ENCODE measurements at places on chromosomes 2 and 18. TPM values are rescaled to one million over a fixed set of nuclear protein-coding genes. Genes with fewer than 3 reads are reported as not detected.

The CAPG gene
- 102 TPM for total RNA-seq

The PLEKHB2 gene
- 128 TPM for total RNA-seq

The GPR39 gene
- total RNA-seq, result 12.3 TPM

The COL4A4 gene
- total RNA-seq, result 0.40 TPM

The WNT10A gene
- total RNA-seq, result 0.61 TPM

The SPHKAP gene
- total RNA-seq, result 0.08 TPM

The TCF23 gene
- 0.07 TPM for total RNA-seq

The KCNJ3 gene
- 0.32 TPM for total RNA-seq

The PTPN4 gene
- 28.2 TPM for total RNA-seq

The PTPRN gene
- total RNA-seq, result 1.9 TPM

The BCL2L11 gene
- total RNA-seq, result 31.7 TPM

The FBXO36 gene
- 0.77 TPM for total RNA-seq

The NR4A2 gene
- 2.6 TPM for total RNA-seq

The FBXO41 gene
- total RNA-seq, result 2.4 TPM

The SERPINB3 gene
- not detected for total RNA-seq

The ITPRIPL1 gene
- total RNA-seq, result 0.44 TPM

The CD8B2 gene
- 0.22 TPM for total RNA-seq
